ENCODE measurements at places on chromosomes 5 and 9.

- no peak for DNase-seq
Measured at GRCh38 chr9:78301466-78301865, 4.5 kb downstream of the PSAT1 start.

DNA sequence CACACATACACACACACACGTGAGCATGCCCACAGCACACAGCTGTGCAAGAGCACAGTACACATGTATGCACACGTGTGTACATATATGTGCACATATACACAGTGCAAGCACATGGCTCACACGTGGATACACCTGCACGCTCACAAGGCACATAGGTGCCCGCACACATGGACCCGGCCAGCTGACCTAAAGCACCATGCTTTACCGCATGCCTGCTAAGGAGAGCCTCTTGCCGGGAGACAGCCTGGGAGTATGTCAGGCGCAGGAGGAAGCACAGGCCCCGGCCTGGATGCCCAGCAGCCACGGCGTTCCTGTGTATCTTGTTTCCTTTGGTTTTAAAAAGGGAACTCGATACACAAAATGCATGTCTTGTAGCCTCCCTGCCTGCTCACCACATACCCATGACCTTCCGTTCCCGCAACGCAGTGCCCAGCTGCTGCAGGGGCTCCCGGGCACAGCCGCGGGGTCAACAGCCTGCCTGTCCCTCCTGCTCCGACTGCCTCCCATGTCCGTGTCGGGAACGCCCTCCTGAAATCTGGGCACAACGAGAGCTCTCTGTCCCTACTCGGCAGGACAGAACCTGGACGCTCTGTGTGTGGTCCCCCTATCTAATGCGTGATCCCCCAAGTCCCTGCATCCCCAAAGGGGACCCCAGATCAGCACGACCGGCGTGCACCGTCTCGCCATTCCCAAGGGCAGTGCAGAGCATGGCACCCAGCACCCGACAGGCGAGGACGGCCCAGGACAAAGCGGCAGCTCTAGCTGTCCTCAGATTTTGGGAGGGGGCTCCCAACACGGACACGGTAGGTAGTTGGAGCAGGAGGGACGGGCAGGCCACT is 3.6 kb downstream of the SLC12A7 start:
- DNase-seq = no peak

DNA sequence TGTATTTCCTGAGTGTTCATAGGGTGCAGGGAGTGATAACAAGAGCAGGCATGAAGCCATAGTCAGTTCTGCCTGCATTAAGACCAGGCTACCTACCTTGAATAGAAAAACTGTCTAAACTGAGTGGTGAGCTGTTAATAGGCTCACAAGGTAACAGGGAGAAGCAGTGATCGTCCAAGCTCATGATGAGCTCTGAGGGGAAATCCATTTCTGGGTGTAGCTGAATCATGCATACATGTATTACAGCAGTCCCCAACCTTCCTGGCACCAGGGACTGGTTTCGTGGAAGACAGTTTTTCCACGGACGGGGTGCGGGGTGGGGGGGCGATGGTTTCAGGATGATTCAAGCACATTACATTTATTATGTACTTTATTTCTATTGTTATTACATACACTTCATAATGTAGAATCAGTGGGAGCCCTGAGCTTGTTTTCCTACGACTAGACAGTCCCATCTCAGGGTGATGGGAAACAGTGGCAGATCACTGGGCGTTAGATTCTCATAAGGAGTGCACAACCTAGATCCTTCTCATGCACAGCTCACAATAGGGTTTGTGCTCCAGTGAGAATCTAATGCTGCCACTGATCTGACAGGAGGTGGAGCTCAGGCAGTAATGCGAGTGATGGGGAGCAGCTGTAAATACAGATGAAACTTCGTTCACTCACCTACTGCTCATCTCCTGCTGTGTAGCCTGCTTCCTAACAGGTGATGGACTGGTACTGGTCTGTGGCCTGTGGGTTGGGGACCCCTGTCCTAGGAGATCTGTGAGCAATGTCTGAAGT is 100.0 kb upstream of the IL6ST start:
- no peak for DNase-seq

DNA sequence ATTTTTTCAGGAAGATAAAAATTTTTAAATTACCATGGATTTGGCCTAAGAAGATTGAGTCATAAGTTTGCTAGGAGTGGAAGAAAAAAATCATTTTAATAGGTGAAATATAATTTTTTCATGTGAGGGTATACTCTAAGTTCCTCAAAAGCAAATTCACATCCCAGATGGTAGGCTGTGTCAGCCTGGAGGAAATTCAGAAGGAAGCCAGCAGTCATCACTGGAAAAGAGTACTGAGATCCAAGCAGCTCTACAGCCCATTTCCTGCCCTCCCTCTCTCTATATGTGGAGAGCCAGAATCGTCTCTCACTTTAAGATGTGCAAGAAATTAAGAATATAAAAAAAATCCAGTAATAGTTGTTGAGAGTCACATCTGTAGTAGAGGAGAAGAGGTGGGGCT is 126.5 kb upstream of the CDH18 start:
- DNase-seq = no peak

- no peak for DNase-seq
Measured at GRCh38 chr5:134638760-134639201, 6.2 kb upstream of the SAR1B start.

DNA sequence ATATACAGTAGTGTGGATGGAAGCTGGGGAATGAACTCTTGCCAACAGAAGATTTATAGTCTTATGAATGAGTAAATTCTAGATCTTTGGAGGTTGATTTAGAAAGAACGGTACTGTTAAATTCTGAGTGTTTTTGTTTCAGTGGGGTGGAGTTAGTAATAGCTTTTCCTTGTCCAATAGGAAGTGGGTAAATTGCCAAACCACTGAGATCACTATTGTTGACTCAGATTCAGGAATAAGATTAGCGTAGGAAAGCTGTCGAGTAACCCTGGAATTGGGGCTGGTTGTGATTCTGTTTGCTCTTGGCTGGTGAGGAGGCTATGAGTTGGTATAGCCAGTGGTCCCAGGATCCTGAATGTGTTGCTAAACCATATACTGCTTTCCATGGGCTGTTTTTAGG is 155.6 kb downstream of the ARHGAP26 start:
- no peak for DNase-seq

- no peak for DNase-seq
Measured at GRCh38 chr9:137055385-137056364, 1.8 kb upstream of the ENTPD2 start.

DNA sequence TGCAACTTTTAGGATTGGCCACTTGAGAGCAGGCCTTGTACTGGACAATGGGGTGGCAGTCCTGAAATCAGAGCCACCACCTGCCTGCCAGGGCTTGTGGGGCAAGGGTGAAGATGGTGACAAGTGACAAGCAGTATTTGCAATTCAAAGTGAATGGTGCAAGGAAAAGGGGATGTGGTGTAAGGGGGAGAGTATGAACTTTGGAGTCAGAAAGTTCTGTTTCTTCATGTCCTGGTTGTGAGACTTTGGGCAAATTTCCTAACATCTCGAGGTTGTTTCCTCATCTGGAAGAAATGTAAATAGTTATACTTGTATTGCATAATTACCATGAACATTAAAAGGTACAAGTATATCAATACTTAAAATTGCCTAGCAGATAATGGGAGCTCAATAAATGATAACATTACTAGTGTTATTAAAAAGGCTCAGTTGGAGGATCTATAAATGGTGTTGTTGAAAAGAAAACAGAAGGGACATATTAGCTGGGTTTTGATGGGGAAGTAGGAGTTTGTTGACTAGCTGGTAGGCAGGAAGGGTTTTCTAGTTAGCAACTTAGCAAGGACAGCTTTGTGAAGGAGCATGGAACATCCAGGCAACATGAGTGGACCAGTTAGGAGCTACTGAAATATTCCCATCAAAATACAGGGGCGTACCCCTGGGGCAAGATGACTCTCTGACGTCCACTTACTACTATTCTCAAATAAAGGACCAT is 21.3 kb upstream of the MEGF9 start:
- DNase-seq = peak; percentile 38

Data from OCI-LY7 (cell line).